ENCODE measurements at places on chromosomes 7 and 10.

DNA sequence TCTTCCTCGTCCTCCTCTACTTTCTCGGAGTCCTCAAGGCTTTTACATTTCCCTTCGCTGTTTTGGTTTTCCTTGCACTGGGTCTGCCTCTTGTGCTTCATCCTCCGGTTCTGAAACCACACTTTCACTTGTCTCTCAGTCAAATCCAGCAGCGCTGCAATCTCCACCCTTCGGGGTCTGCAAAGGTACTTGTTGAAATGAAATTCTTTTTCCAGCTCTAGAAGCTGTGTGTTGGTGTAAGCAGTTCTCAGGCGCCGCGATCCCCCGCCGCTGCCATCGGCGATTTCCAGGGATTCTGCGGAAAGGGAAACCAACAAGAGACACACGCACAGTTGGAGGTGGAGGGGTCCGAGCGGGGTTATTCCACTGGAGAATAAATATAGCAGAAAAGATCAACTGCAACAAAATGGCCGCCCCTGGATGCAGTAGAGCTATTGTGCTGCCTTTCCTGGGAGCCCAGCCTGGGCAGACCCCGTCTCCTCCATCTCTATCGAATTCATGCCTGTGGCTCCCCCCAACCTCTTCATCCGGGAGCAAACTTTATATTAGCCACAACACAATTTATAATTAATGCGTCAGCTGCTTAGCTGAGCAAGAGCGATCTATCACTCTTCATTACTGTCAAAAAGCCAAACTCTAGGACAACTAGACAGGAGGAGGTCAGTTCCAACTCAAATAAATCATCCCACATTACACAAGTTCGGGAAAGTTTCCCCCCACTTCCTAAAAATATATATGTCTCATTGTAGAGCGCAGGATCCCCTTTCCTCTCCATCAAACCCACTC is 1.1 kb downstream of the HOXA2 start:
- no peak for DNase-seq

DNA sequence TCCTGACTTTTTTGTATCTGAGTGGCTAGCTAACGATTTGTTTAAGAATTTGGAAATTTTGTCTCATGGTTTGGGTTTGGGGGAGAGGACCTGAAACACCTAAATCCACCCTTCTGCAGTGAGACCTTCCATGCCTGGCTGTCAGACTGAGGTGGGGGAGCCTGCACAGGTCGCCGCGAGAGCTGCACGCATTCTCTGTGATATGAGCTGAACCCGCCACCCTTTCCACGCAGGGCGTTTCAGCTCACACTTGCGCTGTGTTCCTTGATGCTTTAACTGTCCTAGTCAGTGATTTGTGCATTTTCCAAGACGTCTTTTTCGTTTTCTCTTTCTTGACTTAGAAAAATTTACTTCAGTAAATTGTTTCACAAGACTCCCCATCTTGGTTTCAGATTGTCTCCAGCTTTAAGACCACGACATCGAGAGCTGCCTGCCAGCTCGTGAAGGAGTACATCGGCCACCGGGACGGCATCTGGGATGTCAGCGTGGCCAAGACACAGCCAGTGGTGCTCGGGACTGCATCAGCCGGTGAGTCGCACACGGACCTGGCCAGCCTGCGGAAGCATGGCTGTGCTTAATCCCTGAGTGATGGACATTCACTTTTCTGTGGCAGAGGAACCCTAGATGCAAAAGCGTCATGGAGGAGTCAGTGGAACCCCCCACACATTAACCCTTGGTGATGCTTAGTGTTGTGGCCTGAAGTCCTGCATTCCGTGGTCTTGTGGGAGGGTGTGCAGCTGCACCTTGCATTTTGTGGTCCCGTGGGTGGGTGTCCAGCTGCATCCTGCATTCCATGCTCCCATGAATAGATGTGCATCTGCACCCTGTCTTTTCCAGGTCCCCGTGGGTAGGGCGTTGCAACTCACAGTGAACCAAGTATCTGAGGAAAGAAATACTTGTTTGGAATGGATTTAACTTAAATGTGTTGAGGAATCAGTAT is 28.1 kb downstream of the WDR37 start:
- no peak for DNase-seq

GRCh38 chr7:24981171-24981951 is 1.4 kb upstream of the OSBPL3 start:
- DNase-seq, result no peak

GRCh38 chr10:127243490-127244272 is 47.3 kb upstream of the INSYN2A start:
- no peak for DNase-seq

DNA sequence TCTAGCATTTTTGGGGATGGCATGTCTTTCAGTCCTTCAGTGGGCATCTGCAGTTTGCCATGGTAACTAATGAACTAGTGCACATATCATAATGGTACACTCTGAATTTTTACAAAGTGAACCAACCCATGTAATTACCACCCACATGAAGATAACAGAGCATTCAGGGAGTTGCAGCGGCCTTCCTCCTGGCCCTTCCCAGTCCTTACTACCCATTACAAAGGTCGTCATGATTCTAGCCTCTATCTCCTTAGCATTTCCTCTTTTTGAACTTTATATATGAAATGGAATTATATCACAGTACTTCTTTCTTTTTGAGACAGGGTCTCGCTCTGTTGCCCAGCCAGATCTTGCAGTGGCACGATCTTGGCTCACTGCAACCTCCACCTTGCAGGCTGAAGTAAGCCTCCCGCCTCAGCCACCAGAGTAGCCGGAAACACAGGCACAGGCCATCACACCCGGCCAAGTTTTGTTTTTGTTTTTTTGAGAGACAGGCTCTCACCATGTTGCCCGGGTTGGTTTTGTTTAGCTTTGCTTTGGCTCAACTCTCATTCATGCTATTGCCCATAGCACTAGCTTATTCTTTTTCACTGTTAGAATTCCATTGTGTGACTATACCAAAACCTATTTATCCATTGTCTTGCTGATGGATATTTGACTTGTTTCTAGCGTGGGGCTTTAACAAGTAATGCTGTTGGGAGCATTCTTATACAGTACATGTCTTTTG is 79.2 kb downstream of the APBB1IP start:
- DNase-seq, result no peak

DNA sequence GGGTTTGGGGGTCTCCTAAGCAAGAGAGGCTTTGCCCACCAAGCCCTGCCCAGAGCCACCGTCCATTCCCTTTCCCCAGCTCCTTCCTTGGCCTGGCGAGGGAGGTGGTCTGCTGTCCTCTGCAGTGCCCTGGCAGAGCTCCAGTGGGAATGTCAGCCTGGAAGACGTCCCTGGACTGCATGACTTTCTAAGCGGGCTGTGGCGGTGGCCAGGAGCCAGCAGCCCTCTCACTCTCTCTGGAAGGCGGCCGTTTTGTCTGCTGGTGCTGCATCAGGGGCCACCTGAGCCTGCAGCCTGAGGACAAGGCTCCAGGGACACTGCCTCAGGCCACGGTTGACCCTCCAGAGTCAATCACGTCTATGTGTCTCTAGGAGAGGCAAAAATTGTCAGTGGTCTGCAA is 271.0 kb downstream of the SKAP2 start:
- no peak for DNase-seq

DNA sequence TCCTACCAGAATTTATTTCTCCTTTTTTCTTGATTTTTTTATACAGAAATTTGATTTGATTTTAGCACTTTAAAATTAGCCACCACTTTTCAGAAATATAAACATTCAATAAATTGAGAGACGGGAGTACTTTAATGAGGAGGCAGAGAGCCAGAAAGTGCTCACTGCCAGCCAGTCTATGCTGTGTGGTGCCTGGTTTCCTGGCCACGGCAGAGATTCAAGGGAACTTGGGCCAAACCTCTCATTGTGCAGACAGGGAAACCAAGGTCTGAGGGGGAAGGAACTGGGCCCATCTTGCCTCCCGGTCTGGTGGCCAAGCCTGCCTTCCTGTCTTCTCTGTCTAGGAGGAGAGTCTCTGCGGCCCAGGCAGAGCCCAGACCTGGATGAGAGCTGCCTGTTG is 25.9 kb downstream of the ADAMTS14 start:
- no peak for DNase-seq

DNA sequence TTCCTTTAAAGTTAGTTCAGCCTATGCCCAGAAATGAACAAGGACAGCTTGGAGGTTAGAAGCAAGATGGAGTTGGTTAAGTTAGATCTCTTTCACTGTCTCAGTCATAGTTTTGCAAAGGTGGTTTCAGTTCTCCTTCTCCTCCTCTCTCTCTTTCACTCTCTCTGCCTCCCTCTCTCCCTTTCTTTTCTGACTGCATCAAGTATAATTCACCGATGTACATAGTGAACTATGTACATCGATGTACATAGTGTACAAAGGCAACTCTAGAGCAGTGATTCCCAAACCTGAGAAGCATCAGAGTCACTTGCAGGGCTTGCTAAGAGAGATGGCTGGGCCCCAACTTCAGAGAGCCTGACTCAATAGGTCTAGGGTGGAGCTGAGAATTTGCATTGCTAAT is 1259.7 kb downstream of the TYW1 start:
- DNase-seq, result no peak

GRCh38 chr7:95608359-95609173 is 12.2 kb upstream of the PDK4 start:
- DNase-seq, result peak; percentile 91

DNA sequence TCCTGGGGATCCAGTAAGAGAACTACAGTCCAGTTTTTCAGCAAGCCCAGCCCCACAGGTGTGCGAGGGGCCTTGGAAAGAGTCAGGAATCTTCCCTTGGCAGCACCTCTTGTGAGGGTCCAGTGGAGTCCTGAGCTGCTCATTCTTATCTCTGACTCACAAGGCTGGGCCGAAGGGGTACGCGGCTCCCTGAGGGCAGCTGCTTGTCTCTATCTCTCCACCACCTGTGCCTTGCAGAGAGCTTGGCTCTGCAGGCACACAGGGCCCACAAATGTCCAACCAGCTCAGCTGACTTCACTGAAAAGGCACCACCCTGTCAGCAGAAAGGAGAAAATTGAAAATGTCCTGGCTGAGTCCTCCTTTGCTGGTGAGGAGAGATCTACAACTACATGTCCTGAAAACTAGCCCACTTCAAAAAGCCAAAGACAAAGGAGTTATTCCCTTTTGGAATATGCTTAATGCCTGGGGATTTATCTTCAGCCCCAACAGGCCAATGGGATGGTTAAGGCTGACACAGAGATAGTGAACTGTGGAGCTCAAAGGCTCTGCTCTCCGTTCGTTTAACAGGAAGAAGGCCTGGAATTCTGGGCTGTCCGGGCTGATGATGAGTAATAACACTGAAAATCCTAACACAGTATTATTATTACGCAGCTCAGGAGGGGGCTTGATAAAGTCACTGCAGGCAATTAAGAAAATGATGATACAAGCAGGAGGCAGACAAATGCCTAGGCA is 23.4 kb downstream of the UROS start:
- no peak for DNase-seq

- no peak for DNase-seq
These were observed 287.4 kb upstream of the SEMA3D start for GRCh38 chr7:85474234-85474633.

DNA sequence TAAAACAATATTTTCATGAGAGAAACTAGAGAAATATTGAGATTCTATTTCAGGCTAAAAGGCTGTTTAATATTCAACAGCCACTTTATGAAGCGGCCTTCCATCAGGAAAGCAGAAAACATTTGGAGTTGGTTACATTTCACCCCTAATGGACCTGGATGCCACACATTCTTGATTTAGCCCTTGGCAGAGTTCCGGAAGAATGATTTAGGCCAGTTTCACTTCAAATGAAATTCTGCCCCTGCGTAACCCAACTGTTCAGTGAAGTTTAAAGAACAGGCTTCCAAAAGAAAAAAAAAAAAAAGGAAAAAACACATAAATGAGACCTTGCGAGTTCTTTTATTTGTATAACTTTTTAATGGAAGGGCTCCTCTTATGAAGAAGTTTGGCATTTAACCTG is 239.2 kb upstream of the AKR1E2 start:
- no peak for DNase-seq

DNA sequence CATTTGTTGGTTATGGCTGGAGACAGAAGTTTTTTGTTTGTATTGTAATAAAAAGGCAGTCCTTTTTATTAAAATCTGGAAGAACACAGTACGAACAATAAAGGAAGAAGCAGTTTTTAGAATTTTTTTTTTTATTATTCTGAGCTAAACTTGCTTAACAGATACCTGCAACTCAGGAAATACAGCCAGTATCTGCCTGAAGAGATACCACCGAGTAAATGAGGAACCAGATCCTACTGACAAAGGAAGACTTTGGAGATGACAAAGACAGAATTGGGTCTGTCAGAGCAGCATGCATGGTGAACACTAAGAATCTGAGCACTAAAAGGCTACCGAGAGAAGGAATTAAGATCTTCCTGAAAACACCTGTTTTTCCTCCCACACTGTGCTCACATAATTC is 1335.9 kb upstream of the SORCS1 start:
- DNase-seq, result no peak

DNA sequence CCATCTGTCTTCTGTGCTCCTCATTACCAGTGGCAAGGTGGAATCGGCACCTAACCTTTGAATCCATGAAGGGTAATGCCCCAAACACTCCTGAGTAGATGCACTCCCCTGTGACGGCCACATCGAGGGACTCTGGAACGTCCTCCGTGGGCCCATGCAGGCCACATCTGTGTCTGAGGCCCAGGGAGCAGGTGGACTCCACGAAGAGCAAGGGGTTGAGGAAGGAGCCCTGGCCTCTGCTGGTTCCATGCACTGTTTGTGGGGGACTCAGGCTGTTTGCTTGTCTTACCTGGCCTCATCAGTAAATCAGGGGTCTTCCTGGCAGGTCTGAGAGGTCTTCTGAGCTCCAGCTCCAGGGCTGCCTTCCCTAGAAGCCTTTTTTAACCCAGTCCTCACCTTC is 62.6 kb upstream of the HMX3 start:
- DNase-seq, result no peak

- DNase-seq, result no peak
These were observed 5.0 kb downstream of the PDZD8 start for GRCh38 chr10:117370205-117370604.

DNA sequence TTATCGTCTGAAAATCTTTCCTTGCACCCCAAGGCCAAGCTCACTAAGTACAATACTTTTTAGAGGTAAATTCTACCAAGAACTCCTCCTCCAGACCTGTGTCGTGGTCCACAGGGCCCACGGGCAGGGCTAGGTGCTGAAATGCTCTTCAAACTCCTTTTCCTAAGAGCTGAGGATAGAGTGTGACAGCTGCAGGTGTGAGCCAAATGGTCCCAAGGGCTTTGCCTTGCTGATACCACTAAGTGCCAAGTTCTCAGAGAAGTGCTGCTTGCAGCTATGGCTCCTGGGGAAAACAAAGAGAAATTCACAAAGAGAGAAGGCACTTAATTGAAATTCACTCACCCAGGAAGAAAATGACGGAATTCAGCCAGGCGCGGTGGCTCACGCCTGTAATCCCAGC is 868.9 kb upstream of the AUTS2 start:
- DNase-seq, result no peak

- DNase-seq, result no peak
These were observed 9.2 kb downstream of the CLRN3 start for GRCh38 chr10:127883516-127883915.

DNA sequence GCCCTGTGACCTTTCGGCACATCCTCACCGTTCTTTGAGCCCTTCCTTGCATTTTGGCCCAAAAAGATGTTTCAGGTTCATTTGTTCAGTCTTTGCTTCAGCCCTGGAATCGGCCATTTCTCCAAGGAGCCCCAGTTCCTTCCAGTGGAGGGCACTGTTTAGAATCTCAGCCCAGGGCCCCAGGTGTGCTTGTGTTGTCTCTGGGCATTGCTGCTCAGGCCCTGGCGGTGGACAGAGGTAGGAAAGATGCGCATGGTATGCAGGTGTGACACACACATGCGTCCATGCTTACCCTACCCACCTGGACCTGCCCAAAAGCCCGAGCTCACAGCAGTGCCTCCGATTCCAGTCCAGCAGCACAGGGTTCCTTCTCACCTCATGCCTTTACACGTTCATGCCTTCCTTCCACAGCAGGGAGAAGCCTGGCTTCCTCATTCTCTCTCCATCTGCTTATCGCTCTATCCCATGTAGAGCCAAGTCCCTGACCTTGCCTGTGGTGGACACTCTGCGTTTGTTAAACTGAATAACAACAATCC is 70.6 kb downstream of the LHPP start:
- DNase-seq, result no peak

All from forelimb muscle (tissue), 1 donor.